ENCODE measurements at places on chromosomes 4 and X.

GRCh38 chrX:134236626-134237614 lies at the start of gene CCDC160:
Gene CCDC160, plus strand, starts transcription at chrX:134237182. Its CDS starts 7,619 bp downstream, at chrX:134244801.
- no peak for DNase-seq

- no peak for DNase-seq
Measured at GRCh38 chr4:184616633-184617551, 32.4 kb downstream of the CASP3 start.

DNA sequence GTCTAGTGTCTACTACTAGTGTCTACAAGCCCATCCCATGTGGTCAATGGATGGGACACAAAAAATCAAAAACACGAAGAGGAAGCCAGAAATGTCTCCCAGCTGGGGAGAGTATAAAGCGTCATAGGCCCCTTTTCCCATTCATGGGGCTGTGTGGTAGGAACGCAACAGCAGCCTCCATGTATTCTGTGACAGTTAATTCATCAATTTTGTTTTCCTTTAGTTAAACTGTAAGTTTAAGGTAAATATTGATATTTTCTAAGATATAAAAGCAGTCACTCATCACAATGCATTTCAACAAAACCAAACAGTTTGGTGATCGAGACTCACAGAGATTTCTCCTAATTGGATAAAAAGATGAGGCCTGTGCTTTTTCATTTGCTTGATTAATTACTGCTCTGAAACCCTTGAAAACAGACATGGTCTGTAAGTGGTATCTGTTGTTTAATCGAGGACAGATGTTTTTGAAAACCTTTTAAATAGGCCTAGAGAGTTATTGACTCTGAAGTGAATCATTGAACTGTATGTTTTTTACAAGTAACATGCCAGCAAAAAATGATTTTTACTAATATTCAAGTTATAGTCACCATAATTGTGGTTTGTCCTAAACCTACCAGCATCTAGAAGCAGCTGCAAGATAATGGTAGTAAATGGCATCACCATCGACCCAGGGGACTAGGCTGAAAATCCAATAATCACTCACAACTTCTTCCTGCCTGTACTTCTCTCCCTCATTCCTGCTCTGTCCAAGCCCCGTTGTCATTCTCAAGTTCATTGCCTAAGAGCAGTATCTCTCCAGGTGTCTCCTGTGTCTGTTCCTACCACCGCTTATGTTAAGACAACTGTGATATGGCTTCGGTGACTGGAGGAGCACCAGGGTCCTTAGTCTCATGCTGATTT lies 87.7 kb upstream of the SHISA3 start:
- no peak for DNase-seq

- DNase-seq = no peak
Measured at GRCh38 chr4:87073199-87074120, 138.6 kb downstream of the AFF1 start.

GRCh38 chrX:130351567-130351966 lies 11.8 kb downstream of the SLC25A14 start:
- no peak for DNase-seq

GRCh38 chrX:140710710-140711109 lies 1.2 kb downstream of the LINC00632 start:
- DNase-seq = no peak

- no peak for DNase-seq
Measured at GRCh38 chrX:2360731-2361130, 140.0 kb downstream of the DHRSX start.

DNA sequence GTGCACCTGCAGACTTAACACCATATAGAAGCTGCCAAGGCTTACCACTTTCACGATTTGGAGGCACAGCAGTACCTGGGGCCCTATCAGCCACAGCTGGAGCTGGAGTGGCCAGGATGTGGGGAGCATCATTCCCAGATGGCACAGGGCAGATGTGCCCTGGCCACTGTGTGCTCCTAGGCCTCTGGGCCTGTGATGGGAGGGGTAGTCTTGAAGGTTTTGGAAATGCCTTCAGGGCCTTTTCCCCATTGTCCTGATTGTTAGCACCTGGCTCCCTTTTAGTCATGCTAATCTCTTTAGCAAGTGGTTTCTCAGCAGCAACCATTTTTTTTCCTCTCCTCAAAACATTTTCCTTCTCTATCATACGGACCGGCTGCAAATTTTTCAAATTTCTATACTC lies 490.2 kb downstream of the RAB28 start:
- no peak for DNase-seq

DNA sequence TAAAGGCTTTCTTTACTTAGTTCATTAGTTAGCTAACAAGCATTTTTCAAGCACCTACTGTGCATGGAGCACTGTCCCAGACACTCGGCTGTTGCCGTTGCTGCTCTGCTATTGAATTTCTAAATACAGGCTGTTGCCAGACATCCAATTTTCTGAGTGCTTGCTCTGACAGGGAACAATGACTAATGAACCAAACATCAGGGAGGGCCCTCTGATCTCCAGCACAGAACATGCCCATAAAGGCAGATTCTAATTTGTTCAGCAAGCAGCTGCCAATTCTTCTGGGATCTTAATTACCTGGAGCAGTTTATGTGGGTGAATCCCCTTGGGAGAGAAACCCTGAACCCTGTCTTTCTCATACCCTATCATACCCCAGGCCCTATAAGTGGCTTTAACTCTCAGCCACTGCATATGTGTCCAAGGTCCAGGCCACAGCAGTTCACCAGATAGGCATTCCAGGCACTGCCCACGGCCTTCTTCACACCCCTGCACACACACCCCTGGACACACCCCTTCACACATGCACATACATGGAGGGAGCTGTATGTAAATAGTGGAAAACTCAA lies 27.9 kb downstream of the TSC22D3 start:
- no peak for DNase-seq

DNA sequence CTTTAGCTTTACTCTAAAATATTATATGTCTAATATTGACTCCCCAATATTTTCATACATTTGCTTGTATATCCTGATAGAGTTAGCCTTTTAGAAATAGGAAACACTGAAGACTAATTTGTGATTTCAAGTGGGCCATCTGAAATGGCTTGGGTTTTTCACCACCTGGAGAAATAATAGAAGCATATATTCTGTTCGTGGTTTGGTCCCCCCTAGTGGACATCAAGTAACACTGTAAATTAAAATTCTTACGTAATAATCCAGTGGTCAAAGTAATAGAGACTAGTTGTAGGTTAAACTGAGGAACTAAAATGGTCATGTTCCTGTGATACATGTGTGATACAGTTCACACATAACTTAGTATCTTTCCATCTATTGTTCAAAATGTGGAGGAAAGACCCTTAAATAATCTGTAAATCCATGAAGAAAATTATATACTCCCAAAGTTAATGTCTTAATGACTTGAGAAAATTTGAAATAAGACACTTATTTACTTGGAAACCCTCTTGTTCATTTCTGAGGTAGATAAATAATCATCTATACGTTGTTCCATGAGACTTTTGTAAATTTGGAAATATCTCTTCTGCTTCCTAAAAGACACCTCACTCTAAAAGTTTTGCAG lies 79.8 kb upstream of the SMARCAD1 start:
- DNase-seq = no peak

GRCh38 chr4:87886083-87886482 lies 53.3 kb downstream of the MEPE start:
- DNase-seq = no peak

DNA sequence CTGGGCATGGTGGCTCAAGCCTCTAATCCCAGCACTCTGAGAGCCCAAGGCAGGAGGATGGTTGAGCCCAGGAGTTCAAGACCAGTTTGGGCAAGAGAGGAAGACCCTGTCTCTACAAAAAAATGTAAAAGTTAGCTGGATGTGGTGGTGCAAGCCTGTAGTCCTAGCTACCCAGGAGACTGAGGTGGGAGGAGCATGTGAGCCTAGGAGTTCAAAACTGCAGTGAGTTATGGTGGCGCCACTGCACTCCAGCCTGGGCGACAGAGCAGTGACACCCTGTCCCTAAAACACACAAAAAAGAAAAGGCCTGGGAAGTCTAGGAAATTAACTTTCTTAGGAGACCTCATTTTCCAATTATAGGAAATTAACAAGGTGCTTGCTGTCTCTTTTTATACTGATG lies 76.8 kb downstream of the JAKMIP1 start:
- DNase-seq = no peak

DNA sequence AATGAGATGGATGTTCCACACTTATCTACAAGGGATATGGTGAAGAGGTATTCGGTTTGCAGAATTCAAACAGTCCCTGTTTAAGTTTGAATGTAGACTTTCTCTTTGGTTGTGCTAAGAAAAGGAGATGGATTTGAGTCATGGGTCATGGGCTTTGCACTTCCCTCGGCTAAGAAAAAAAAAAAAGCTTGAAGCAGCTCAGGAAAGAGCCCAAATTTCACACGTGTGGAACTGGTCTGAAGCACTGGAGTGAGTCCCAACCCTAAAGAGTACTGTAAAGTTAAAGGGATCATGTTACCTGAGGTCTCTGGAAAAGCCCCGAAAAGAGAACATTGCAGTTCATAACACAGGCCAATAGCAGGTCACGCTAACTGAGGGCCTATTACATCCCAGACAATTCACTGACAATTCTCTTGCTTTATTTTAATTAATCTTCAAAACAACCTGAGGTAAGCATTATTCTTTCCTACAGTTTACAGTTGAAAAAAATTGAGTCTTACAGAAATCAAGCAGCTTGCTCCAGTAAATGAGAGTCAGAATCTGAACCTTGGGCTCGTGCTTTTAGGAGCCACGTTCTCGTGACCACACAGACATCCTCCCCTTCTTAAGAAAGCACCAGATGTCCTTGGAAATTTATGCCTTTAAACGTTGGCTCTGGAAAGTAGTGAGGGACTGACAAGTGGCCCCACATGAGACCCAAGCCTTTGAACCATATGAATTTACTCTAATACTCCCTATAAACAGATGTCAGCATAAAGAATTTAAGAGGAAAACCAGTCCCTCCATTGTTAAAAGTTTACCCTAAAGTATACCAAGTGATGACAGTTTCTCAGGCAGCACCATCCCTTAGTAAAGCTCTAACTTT lies 89.3 kb downstream of the MAD2L1 start:
- DNase-seq = no peak

GRCh38 chr4:88732714-88733368 lies 35.2 kb upstream of the NAP1L5 start:
- DNase-seq = no peak

DNA sequence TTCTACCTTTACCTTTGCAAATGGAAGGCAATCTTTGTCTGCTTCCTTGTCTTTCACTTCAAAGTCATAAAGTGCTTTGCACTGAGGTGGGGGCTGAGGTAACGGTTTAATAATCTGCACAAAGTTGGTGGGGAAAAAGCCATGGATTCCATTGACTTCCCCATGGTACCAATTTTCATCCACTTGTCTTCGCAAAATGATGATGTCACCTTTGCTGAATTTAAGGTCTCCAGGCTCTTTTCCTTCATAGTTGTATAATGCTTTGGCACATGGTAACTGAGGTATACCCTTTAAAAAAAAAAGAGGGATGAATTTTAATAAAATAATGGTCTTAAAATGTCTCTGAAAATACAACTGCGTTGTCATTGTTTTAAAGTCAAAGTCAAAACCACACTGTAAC lies 114.4 kb downstream of the SH3RF1 start:
- no peak for DNase-seq

DNA sequence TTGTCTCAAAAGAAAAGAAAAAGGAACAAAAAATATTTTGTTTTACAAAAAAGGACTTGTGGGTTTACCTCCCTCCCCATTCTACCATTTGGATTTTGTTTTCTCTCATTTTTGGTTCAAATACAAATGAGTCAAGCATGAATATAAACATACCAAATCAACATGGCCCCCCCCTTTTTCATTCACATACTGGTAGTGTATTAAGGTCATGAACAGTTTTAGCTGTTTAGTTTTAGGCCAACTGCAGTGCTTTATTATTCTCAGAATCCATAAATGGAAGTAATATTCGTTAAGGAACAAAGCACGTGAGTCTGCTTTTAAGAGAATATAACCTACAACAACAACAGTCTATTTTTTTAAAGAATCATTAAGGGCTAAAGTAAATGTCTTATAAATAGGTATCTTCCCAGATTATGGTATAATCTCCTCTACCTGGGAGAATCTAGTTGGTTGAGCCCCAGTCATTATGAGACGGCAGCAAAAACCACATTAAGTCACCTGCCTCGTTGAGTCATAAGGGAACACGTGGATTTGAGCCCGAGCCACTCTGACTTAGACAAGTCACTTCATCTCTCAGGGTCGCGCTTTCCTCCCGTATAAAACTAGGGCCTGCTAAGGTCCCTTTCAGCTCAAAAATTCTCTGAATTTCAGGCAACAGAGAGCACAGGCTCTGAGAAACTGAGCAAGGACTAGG lies 26.7 kb downstream of the BCLAF3 start:
- DNase-seq = no peak

DNA sequence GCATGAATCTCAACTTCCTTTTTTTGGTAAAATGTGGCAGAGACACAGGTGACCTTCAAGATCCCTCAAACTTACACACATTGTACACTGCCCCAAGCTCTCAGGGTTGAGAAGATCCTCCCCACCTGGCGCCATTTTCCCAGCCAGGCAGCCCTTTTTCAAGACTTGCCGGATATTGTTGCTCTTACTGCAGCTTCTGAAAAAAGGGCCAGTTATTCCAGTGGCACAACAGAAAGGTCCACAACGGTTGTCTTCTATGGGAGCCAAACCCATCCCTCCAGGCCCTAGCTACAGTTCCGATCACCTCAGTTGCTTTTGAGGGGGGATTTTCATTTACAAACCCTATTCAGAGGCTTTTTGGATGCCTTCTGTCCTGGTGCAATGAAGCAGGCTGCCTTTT lies 101.1 kb downstream of the CHIC2 start:
- DNase-seq = no peak

DNA sequence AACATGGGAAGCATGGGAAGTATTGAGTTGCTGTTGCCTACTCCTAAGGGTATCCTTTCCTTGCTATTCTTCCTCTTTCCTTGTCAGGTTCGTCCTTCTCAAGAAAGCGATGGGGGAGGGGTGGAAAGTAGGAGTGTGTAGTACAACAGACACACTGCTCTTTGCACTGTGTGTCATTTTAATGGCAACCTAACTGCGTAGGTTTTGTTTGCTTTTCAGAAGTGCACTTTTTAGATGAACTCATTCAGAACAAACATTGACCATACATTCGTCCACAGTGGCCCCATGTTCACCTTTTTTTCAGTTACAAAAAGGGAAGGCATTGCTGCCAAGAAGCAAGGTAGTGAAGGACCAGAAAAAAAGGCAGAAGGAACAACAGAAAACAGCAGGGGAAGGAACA lies 10.2 kb upstream of the YIPF6 start:
- no peak for DNase-seq

DNA sequence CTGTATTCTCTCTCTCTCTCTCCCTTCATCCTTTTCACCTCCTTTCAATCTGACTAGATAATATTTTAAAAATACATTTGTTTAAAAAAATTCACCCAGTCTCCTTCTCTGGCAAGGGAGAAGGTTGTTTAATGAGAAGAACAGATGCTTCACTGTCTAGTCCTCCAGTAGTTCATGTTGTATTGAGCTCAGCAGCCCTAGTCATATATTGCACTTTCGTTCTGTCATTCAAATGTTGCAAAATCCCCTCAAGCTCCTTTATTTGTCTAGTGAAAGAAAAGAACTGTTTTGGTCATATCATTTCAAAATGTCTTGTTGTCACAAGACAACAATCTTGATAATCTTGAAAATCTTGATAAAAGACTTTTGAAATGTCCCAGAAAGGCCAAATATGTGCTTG lies 248.0 kb downstream of the GALNTL6 start:
- DNase-seq = no peak

Measured in brain pericyte (primary cell).